ENCODE measurements at places on chromosomes 7 and 10.

- DNase-seq, result no peak
These were observed 248.1 kb downstream of the PLXNA4 start for GRCh38 chr7:132328047-132328620.

GRCh38 chr7:30511973-30512662 is 7.5 kb upstream of the GGCT start:
- no peak for DNase-seq

DNA sequence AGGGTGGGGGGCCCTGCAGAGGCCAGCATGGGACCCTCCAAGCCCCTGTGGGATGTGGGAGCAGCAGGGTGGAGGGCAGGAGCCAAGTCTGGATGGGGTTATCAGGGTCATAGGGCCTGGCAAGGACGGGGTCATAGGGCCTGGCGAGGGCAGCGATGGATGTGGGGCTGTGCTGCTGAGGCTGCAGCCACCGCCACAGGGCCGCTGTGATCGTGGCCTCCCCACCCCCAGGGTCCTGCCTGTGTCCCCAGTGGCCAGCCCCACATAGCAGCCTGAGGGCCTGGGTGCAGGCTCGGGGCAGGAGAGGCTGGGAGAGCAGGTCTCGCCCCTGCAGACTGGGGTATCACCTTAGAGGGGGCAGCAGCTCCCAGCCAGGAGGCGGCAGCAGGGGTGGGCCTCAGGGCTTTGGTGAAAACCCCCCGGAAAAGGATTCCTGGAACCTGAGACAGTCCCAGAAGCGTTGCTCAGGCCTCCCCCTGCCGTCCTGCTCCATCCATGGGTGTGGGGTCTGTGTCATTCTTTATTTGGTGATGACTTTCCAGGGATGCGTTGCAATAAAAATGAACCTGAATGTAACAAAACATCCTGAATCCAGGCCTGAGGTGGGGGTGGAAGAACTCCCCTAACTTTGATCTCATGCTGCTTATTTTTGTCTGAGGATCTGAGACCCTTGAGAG is 107.3 kb upstream of the SHH start:
- no peak for DNase-seq

DNA sequence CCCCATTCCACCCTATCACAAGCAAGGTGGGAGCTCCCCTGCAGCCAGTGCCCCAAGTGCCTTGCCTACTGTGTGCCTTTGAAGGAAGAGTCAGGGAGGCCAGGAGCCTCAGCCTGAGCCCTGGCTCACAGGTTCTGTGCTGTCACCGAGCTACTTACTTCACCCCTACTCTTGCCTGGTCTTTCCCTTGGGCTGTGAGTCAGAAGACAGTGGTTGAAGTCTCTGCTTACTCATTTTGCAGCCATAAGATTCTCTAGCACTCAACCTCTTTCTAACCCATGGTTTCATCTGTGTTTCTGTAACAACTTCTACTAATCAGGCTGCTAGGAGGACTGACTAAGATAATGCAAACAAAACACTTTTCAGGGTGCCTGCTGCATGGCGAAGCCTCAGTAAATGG is 114.5 kb downstream of the PLCE1 start:
- peak; percentile 68 for DNase-seq

- DNase-seq, result no peak
These were observed 74.6 kb downstream of the WAPL start for GRCh38 chr10:86446987-86447386.

DNA sequence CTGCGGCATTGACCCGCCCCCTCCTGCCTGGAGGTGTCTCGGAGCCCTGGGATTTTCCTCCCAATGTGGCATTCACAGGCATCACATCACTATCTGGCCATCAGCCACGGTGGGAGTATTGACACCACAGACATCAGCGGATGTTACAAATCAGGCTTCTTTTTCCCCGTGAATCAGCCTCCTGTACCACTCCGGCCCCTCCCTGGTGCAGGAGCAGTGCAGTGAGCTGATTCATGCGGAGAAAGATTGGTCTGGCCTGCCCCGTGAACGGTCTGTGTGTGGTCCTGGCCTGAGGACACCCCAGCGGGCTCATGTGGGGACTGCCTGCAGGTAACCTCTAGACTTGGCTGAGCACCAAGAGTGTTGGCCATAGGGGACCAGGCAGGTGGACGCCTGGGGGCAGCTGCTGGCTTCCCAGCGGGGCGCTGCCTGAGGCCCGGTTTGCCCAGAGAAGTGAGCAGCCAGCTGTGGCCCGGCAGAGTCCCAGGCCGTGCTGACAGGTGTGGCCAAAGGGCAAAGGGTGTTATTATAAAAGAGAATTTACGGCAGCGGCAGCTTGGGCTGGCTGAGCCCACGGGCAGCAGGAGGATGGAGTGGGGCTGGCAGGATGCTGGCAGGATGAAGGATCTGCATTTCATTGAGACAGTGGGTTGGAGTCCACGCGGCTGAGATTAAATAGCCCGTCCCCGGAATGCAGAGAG is 32.1 kb upstream of the GNA12 start:
- DNase-seq, result peak; percentile 82

- DNase-seq, result no peak
These were observed 189.9 kb upstream of the CXCL12 start for GRCh38 chr10:44574596-44575480.

GRCh38 chr7:13850185-13850752 is 139.2 kb downstream of the ETV1 start:
- DNase-seq, result peak; percentile 72

DNA sequence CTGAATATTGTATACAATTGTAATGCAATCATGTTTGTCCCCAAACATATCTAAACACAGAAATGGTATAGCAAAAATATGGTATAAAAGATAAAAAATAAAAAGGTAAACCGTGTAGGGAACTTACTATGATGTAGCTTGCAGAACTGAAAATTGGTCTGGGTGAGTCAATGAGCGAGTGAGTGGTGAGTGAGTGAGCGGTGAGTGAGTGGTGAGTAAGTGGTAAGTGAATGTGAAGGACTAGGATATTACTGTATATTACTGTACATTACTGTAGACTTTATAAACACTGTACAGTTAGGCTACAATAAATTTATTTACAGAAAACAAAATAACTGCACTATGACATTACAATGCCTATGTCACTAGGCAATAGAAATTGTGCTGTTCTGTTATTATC is 1163.2 kb upstream of the SORCS1 start:
- peak; percentile 2 for DNase-seq

- no peak for DNase-seq
These were observed 473.7 kb downstream of the SUGCT start for GRCh38 chr7:40608321-40609075.

GRCh38 chr10:50417486-50417885 is 166.2 kb upstream of the ASAH2 start:
- peak; percentile 72 for DNase-seq

- no peak for DNase-seq
These were observed 116.1 kb downstream of the KLF6 start for GRCh38 chr10:3668966-3669330.

- DNase-seq, result no peak
These were observed 82.8 kb upstream of the PDE1C start for GRCh38 chr7:32153006-32153405.

- no peak for DNase-seq
These were observed 372.5 kb downstream of the SDK1 start for GRCh38 chr7:3673524-3673923.

DNA sequence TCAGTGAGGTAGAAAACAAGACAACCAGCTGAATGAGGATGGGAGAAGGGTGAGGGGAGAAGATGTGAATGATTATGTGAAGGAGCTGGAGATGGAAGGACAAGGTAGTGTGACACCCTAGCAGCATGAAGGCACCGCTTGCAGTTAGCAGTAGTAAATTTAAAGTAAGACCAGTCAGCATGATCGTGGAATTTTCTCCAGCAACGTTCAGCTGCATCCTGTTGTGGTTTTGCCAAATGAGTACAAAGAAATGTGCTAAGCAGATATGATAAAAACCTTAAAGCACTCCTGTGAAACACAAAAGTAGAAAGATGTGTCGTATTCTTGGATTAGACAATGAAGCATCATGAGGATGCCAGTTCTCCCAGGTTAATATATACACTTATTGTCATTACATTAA is 34.1 kb upstream of the IFRD1 start:
- no peak for DNase-seq

- no peak for DNase-seq
These were observed 76.5 kb downstream of the FAM53B start for GRCh38 chr10:124667425-124668345.

DNA sequence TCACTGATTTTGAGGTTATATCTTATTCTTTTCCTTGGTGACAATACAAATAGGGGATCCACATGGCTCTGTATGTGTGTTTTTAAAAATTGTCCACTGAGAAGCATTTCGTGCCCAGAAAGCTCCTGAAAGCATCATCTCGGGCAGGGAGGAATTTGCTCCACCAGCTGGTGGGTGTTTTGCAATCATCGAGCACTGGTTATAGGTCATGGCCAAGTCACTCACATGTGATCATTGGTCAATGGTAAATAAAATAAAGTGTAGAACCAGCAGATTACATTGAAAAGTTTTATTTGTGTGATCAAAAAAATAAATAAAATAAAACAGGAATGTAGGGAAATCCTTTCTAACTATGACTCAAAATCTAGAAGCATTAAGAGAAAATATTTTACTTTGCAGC is 23.0 kb upstream of the SNX13 start:
- DNase-seq, result no peak

- peak; percentile 57 for DNase-seq
These were observed 14.9 kb downstream of the DUSP5 start for GRCh38 chr10:110512461-110513187.

- no peak for DNase-seq
These were observed 6.2 kb downstream of the TET1 start for GRCh38 chr10:68566351-68566750.

GRCh38 chr7:140656548-140657515 is 15.9 kb upstream of the ADCK2 start:
- DNase-seq, result peak; percentile 42

- no peak for DNase-seq
These were observed 980.0 kb downstream of the CNTNAP2 start for GRCh38 chr7:147096629-147097028.

GRCh38 chr10:117409549-117410305 is 34.5 kb upstream of the PDZD8 start:
- no peak for DNase-seq

GRCh38 chr10:93921338-93921737 is 27.6 kb downstream of the SLC35G1 start:
- DNase-seq, result no peak

DNA sequence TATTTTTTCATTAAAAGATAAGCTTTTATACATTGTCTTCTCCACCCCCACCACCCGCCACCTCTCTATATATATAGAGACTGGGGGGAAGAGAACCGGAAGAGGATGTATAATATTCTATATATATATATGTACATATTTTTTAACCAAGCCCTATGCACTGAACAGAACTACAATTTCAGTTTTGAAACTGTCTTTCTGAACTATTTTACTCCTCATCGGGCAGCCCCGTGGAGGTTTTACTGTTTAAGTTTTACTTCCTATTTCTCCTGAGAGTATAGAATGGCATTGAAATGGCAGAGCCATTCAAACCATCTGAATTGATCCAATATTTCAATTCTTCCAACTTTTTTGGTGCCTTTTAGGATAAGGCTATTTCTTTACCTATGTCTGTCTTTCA is 1047.1 kb downstream of the NRG3 start:
- DNase-seq, result no peak

- peak; percentile 88 for DNase-seq
These were observed 105.4 kb upstream of the FAM133B start for GRCh38 chr7:92695308-92696261.

- DNase-seq, result no peak
These were observed 42.3 kb downstream of the PPP1R17 start for GRCh38 chr7:31729195-31729804.

DNA sequence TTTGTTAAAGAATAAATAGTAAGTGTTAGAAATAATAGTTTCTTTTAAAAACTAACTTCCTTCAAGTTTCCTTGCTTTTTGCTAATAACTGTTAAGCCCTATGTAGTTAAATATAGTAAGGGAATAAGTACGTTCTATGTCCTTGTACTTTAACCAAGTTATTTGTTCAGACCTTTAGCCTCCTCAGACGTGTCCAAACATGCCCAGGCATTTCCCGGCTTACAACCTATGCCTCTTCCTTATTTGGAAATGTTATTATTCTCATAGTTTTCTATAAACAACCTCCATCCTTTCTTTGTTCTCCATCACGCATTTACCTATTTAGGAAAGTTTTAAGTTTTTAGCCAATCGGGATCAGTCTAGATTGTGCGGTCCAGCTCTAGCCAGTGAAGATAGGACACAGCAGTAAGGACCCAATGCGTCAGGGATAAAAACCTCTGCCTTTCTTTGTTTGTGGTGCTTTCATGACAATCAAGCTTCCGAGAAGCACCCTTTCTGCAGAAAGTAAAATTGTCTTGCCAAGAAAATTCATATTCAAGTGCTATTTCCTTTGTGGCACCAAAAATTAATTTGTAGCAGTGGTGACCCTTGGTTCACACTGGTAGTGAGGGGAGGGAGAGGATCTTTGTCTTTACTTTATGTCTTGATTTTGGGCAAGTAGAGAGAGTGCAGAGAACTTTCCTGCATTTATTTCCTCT is 851.3 kb upstream of the POM121L12 start:
- no peak for DNase-seq

GRCh38 chr10:123146894-123147634 is 872 bp upstream of the HMX2 start:
- no peak for DNase-seq

DNA sequence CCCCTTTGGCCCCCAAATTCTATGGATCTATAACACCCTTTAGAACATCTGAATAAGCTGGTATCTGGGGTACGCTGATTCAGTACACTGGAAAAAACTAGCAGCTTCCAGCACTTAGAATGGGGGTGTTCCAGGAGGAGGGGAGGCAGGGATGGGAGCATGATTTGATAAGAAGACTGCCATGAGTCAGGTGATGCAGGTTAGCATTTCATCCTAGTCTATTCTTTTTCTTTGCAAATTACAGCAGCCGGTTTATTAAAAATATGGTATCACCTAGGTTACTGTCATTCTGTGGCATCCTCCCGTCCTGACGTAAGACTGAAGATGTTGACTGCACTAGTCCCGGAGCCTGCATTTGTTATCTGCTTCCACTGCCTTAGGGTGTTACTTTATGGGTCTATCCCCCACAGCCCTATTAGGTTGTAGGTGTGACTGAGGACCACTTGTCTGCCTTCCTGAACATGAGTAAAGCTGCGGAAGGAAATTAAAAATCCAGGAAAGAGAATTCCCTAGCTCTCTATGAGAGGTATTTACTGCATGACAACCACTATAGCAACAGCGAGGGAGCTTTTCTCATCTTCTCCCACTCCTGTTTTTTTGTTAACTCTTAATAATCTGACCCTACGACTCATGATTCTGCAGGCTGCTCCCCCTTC is 1.9 kb downstream of the HTR5A start:
- no peak for DNase-seq

Measured in kidney glomerular epithelial cell (primary cell).